Stimulated activated CD4-positive, alpha-beta T cell treated with anti-CD3 and anti-CD28 coated beads, Interleukin-2, amount 100 ng/mL, for 24 hours (primary cell): ENCODE measurements at places on chromosomes 5 and 9.

DNA sequence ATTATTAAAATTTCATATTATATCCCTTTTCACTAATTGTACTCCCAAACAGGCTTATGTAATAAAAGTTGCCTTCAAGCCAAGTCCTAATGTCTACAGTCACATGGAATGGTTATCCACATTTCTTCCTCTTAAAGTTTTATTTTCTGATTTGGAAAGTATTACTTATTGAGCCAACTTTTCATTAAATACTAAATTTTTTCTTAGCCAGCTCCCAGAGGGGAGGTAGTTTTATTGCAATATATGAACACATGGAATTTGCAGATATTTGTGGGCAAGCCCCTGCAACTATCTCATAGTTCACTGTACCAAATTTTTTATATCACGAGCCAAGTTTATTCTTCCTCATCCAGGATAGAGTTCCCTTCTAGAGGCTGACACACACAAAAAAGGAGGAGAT, 332.8 kb upstream of the PTGER4 start:
- DNase-seq, result no peak

DNA sequence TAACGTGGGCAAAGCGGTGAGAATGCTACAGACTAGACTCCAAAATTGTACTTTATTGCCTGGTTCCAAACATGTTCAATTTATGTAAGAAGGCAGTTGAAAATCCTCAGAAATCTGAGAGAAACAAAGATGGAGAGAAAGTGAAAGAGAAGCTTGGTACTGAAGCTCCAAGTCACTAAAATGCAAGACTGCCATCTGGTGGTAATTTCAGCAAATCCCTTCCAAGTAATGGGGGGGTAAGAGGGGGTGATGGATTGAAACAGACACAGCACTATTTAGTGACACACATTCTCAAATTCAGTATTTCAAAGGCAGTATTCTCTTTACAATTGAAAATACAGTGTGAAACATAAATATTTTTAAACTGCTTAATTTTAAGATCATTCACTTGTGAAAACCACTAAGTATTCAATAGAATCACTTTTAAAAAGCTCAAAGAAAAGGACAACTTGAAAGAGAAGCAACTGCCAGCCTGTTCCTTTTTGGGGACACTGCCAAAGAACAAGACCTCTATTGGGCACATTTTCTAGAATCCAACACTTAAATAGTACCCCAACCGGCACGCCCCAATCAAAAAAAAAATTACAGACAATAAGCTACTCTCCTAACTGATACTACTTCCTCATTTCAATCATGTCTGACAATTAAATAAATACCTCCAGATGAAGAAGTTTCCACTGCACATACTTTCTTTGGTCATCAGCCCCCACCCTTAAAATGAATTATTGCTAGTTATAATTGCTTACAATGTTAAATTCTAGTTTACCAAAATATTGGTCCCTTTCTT, 131.5 kb downstream of the AGTPBP1 start:
- no peak for DNase-seq

DNA sequence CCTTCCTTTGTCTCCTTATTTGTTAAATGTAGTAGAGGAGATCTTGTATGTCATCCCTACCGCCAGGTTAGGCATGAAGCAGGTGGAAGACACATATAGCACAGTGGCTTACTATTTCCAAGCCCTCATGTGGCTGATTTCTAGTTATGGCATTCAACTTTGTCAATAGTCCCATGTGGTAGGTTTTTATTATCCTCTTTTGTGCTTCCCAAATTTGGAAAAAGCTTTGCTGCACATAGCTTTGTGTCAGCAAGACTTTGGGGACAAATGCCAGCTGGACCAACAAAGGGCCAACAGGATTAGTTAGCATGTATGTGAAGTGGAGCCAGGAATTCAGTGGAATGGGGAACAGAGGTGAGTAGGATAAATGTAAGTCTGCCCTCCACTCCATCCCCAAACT, 276.3 kb downstream of the PSAT1 start:
- DNase-seq, result no peak

DNA sequence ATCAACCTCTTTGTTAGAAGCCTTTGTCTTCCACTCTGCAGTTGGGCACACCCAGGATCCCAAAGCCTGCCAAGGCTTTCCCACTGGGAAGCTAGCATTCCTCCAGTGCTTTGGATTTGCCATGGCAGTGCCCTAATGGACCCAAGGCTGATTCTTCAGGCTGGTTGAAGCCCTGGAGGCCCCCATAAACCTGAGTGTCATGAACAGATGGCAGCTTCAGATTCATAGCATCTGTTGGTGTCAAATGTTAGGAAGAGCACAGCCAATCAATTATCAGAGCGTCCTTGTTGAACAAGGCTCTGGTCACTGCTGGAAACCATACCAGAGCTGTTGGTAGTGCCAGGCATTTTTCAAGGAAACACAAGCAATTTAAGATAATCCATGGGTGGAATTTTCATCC, 241.1 kb upstream of the KLF4 start:
- no peak for DNase-seq

GRCh38 chr5:102547141-102548035, 48.6 kb upstream of the SLCO6A1 start:
- DNase-seq, result no peak

GRCh38 chr5:129963359-129963758, 59.1 kb downstream of the CHSY3 start:
- no peak for DNase-seq

DNA sequence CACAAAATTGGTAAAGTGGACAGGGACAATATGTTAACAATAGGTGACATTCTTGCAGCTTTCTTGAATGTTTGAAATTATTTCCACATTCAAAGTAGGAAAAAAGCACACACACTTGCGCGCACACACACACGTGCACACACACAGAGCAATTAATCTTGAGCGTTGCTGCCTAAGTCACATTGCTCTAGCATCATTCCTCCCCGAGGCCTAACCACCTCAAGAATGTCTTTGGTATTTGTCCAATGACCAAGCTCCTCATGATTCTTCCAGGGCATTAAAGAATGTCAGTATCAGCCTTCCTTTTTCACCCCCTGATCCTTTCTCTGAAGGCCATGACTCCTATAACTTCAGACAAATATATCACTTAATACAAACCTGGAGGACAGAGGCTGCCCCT, 198.1 kb downstream of the NPR3 start:
- no peak for DNase-seq

DNA sequence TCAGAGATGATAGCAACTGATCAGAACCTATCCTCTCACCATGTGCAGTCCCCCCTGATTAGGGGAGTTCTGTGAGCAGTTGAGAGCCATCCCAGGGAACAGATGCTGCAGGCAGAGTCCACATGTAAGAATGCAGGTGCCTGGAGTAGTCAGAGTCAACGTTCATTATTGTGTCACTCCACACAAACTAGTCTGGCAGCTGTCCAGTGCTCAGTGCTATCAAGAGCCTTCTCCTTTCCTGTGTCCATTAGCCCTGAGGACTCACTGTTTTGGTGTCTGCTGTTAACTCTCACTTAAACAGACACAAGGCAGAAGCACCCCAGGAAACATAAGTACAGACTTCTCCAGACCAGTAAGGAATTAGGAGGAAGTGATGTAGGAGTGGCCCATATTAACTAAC, 2.5 kb downstream of the SH3TC2 start:
- no peak for DNase-seq

- peak; percentile 66 for DNase-seq
Measured at GRCh38 chr5:36875051-36875789, 1.3 kb upstream of the NIPBL start.

DNA sequence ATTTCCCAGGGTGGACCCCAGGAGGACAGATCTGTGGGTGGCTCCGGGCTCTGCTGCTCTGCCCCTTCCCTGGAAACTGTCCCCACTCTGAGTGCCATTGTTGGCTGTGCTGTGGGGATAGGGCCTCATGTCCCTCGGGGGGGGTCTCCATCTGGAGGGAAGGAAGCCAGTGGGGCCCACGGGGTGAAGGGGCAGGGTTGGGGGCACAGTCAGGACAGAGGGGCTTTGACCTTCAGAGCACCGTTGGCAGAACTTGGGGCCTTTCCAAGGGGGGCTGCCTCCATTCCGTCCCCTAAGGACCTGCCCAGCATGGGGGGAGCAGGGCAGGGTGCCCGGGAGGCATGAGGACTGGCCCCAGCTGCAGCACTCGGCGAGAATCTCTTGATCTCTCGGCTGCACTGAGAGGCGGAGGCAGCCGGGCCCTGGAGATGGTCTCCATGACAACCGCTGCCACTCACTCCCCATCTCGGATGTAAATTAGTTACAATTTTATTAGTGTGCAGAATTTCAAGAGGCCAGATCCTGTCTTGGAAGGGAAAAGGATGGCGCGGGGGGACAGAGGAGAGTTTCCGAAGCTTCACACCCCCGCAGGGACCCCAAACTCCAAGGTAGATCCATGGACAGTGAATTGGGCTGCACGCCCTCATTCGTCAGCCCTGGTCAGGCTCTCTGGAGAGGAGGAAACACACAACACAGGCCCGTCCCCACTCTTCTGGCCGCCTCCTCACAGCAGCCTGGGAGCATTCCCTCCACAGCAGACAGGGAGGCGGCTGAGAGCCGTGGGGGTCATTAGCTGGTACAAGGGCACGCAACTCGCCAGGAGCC, 216.2 kb upstream of the IER5L start:
- DNase-seq, result no peak

GRCh38 chr5:172792701-172793570, 21.9 kb upstream of the DUSP1 start:
- DNase-seq, result no peak

DNA sequence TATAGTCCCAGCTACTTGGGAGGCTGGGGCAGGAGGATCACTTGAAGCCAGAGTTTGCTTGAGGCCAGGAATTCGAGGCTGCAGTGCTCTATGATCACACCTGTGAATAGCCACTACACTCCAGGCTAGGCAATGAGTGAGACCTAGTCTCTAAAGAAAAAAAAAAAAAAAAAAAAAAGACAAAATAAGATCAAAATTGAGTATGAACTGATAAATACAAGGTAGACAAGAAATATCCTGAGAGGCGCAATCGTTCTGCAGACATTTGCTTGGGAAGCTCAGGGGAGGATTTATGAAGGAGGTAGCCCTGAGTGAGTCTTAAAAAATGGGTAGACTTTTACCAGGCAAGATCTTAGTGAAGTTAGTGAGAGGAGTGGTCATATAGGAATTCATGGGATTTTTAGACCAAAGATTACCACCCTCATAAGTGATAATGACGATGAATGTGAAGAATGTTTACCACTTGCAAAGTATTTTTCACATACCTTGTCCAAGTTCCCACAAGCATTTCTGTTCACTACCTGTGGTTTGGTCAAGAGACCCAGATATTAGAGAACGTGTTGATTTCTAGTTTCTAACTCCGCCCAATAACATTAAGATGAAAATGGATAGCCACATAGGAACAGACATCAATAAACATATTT, 4.4 kb downstream of the PDCD1LG2 start:
- DNase-seq, result no peak

GRCh38 chr5:167939686-167940085, 351.8 kb upstream of the WWC1 start:
- no peak for DNase-seq

GRCh38 chr5:54705994-54706653, 188.6 kb downstream of the SNX18 start:
- no peak for DNase-seq

DNA sequence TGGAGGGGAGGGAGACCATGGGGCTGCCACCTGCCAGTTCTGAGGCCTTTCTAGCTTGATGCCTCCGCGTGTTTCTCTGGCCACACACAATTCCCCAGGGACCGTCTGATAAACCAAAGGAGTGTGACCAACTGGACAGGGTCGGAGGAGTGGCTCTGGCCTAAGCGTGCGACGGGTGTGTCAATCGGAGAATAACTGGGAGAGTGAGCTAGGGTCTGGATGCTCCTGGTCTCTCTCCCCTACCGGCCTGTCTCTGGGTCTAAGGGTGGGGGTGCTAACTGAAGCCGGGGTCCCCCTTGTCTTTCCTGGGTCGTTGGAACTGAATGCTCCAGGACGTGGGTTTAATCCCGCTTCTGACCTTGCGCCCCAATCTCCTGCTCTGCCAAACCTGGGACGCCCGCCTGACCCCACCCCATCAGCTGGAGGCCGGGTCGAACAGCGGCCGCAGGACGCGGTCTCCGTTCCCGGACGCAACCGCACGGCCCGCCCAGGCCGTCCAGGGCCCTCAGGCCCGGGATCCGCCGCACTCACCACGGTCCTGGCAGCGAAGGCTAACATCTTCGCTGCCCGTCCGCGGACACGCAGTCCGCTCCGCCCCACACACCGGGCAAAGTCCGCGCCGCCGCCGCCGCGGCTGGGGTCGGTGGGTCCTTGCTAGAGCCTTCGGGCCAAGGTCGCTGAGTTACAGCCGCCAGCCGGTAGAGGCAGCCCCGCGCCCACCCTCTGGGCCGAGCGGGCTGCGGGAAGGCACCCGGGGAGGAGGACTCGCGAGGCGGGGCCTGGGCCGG, 447 bp downstream of the CRAT start:
- DNase-seq, result peak; percentile 10

- no peak for DNase-seq
Measured at GRCh38 chr9:2916382-2916985, 72.6 kb upstream of the PUM3 start.

- DNase-seq, result no peak
Measured at GRCh38 chr5:142819292-142819691, 49.1 kb downstream of the ARHGAP26 start.

DNA sequence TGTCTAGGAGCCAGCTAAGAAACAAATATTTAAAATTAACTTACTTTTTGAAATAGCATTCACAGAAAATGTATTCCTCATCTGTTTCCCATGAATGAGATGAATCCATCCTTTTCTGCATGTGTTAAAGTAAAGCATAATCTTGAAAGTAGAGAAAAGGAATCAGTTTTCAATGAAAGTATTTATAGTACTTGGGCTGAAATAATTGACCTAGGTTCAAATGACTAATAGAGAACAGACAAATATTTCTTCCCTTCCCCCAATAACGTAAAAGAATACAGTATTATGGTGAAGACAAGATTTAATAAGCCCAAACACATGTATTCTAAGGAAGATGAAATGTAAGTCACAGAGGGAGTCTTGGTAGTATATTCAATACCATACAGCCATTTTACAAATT, 403.5 kb downstream of the ZNF608 start:
- DNase-seq, result no peak

DNA sequence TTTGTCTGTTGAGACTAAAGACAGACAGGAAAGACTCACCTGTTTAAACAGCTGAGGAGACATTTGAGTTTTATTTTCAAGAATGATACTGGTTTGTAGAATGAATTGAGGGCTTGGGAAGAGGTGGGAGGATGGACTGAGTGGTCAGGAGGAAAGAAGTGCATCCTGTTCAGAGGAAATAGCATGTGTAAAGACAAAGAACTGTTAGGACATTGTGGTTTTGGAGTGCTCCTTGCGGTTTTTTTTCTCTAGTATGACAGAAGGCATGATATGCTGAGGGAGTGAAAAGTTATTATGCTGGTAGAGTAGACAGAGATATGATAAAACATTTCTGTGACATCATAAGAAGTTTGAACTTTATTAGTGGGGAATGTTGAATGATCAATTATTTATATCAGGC, 270.7 kb upstream of the ELAVL2 start:
- DNase-seq, result no peak
